ENCODE measurements at places on chromosomes 7 and 10. TPM values are rescaled to one million over a fixed set of nuclear protein-coding genes. Genes with fewer than 3 reads are reported as not detected.

PTF1A gene
- not detected for total RNA-seq

SSBP1 gene
- 124 TPM for total RNA-seq

TTYH3 gene
- 9.7 TPM for total RNA-seq

DNA sequence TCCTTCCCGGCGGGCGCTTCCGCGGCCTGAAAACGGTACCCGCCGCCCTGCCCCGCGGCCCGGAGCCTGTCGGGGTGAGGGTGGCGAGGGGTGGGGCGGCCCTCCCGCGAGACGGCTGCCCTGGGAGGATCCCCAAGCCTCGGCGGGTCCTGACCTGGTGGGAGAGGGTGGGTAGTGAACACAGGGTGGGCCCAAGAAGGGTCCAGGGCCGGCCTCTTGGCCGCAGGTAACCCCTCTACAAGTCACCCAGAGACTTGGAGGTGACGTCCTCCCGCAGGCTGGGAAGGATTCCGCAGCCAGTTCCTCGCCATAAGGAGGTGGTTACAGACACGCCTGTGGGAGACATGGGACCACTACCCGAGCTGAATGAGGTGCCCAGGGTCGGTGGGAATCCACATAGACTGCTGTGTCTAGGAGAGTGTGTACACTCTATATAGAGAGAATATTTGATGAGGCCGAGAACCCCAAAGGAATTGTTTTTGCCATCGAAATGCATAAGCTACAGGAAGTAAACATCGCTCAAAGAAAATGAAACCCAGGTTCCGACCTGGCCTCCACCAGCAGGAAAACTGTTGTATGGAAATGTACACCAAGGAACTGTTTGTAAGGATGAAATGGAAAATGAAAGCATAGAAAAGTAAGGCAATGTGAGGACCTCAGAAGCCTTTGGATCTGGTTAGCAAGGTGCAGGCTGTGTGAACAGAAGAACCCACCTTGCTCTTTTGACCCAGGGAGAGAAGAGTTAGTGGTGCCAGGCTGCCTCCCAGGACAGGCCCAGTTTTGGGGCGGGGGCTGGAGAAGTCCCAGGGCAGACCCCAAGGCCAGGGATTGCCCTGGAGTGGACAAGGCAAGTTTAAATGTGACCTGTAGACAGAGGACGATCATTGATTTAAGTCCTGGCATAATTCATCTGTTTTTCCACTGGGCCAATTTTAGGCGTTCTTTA, 659 bp downstream of the OPTN start:
- no peaks in the 10 kb centered on the region for H3K27me3 ChIP-seq
- H3K4me3 ChIP-seq = peak overlapping the region; percentile 92
- H3K36me3 ChIP-seq = peaks cover 41% of the 10 kb centered on the region
- peak overlapping the region; percentile 87 for H3K27ac ChIP-seq

DNA sequence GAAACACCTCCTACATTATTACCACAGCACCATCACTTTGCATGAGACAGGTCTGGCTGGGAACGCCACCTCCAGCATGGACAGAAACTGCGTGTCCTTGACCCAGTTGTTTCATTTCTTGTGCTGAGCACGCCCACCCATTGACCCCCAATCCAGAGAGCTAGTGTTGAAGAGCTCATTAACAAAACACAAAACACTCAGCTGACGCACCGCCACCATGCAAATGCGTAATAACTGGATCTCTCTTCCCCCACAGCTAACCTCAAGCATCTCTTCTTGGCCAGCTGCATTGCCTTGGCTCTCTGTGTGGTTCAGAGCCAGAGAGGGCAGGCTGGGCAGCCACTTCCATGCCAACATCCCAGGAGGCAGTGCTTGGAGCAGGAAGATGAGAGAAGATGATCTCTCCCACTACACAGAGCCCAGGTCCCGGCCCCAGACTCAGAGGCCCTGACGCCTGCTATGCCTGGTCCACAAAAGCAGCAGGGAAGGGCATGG, 173.5 kb downstream of the PLXNA4 start:
- H3K27ac ChIP-seq = no peak overlapping the region
- no peak overlapping the region for H3K4me3 ChIP-seq
- DNase-seq = no peak
- H3K36me3 ChIP-seq = no peaks in the 10 kb centered on the region
- no peaks in the 10 kb centered on the region for H3K4me1 ChIP-seq

DNA sequence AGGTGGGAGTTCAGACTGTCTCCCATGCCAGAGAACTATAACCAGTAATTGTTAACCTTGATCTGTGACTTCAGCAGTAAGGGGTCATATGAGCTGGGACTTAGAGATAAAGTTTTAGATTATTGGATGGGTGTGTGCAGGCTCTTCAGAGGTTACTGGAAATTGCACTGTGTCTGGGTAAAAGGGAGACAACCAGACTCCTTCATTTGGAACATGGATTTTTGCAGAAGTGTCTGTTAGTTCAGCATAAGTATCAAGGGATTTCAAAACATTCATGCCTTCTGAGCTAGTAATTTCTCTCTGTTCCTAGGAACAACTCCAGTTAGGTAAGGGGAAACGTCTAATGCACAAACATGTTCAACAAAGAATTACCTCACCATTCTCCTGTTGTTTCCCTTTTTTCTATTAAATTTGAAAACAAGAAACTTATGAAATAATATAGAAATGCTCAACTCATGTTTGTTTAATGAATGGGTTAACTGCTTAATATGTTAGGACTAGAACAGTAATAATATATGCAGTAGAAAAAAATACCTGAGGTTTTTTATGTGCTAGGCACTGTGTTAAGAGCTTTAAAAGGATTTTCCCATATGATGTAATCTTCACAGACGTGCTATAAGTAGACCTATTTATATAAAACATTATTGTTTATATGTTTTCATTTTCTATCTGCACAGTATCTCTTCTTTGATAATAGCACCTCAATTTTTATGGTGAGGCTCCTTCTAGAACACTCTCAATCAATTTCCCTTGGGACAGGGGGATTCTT, 233.0 kb downstream of the CACNA2D1 start:
- H3K36me3 ChIP-seq = no peaks in the 10 kb centered on the region
- DNase-seq = no peak
- no peaks in the 10 kb centered on the region for H3K4me1 ChIP-seq
- no peak overlapping the region for H3K4me3 ChIP-seq
- no peak overlapping the region for H3K27ac ChIP-seq

DNA sequence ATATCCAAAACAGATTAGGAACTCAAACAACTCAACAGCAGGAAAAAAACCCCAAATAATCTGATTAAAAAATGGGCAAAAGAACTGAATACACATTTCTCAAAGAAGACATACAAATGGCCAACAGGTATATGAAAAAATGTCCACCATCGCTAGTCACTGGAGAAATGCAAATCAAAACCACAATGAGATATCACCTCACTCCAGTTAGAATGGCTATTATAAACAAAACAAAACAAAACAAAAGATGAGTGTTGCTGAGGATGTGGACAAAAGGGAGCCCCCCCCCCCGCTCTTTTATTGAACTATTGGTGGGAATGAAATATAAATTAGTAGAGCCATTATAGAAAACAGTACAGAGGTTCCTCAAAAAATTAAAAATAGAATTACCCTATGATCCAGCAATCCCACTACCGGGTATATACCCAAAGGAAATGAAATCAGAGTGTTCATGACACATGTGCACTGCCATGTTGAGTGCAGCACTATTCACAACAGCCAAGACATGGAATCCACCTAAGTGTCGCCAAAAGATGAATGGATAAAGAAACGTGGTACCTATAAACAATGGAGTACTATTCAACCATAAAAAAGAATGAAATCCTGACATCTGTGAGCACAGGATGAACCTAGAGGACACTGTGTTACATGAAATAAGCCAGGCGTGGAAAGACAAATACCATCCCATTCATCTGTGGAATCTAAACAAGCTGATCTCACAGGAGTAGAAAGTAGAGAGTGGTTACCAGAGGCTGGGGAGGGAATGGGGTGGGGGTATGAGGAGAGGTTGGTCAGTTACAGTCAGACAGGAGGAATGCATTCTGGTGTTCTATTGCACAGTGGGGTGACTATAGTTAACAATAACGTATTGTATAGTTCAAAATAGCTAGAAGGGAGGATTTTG, 78.1 kb upstream of the RHEB start:
- no peaks in the 10 kb centered on the region for H3K27me3 ChIP-seq
- H3K4me1 ChIP-seq = no peaks in the 10 kb centered on the region
- no peaks in the 10 kb centered on the region for H3K36me3 ChIP-seq

GRCh38 chr10:124294811-124295770, 123.6 kb downstream of the OAT start:
- no peak overlapping the region for H3K27ac ChIP-seq
- H3K4me1 ChIP-seq = no peaks in the 10 kb centered on the region
- no peaks in the 10 kb centered on the region for H3K27me3 ChIP-seq
- DNase-seq = no peak
- no peak overlapping the region for H3K4me3 ChIP-seq

GRCh38 chr7:121498816-121499215, 102.7 kb upstream of the FAM3C start:
- no peak for DNase-seq
- peaks cover 2% of the 10 kb centered on the region for H3K27me3 ChIP-seq
- H3K27ac ChIP-seq = no peak overlapping the region
- peaks cover 17% of the 10 kb centered on the region for H3K4me1 ChIP-seq
- no peak overlapping the region for H3K4me3 ChIP-seq

- no peak overlapping the region for H3K27ac ChIP-seq
- no peaks in the 10 kb centered on the region for H3K4me1 ChIP-seq
- no peaks in the 10 kb centered on the region for H3K27me3 ChIP-seq
- no peak overlapping the region for H3K4me3 ChIP-seq
- no peak for DNase-seq
Measured at GRCh38 chr7:34575006-34575405, 83.0 kb upstream of the NPSR1 start.

- peak; percentile 64 for DNase-seq
- peaks cover 51% of the 10 kb centered on the region for H3K27me3 ChIP-seq
- no peak overlapping the region for H3K4me3 ChIP-seq
Measured at GRCh38 chr7:151245360-151246101, 3.0 kb downstream of the SMARCD3 start.

DNA sequence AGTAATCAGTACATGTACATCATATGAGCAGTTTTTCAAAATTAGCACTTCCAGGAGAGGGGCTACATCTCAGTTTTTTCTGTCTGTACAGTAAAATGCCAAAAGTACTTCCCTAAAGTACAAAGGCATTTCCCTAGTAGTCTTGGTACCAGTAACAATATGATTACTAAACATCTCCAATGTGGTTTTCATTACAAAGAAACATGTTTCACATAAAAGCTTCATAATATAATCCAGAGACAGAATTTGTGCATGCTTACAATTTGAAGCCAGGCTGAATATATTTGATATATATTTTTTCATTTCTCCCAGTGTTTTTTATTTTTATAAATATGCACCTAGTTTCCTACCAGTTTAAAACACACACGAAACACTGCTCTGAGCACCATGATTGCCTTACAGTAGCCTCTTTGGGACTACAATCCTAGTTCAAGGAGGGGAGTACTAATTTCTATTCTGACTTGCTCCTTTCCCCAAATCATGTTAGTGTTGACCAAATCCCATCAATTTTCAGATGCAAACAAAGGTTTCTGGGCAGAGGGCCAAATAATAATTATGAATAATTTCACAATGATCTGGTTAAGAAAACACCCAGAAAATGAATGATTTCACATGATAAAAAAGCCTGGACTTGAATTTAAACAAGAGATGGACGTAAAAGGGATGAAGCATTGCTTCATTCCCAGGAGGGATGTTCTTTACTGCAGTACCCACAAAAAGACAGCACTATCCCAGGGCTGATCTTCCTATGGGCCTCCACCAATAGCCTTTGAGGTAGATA, 201.3 kb downstream of the SLC25A13 start:
- H3K4me3 ChIP-seq = no peak overlapping the region
- H3K36me3 ChIP-seq = no peaks in the 10 kb centered on the region
- no peaks in the 10 kb centered on the region for H3K27me3 ChIP-seq
- H3K27ac ChIP-seq = no peak overlapping the region
- no peak for DNase-seq

DNA sequence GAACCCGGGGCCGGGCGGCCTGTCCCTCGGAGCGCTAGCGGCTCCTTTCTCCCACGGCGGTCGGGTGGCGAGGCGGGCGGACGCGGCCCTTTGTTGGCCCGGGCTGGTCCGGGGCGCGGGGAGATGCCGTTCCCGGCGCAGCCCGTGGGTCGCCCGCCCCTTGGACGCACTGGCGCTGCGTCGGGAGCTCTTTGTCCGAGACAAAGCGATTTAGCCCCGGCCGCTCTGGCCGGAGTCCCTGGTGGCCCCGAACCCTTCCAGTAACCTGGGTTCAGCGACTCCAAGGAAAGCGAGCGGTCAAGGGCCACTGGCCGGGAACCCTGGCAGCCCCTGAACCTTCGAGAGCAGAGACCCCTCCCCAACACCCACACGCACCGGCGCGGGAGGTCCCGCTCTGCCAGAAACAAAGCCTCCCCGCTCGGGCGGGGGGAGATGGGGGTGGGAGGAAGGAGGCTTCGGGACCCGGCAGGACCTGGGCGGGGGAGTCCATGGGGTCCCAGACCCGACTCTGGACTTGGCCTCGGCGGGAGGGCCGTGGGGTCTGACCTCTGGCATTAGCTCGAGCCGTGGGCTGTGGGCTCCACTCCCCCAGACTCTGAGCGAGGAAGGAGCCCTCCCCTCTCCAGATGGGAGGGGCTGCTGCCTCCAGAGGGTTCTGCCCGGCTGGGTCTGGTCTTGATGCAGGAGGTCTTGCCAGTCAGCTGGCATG, 836 bp downstream of the DPYSL4 start:
- no peak for DNase-seq
- H3K36me3 ChIP-seq = no peaks in the 10 kb centered on the region
- peaks cover 2% of the 10 kb centered on the region for H3K4me1 ChIP-seq
- H3K4me3 ChIP-seq = peak overlapping the region; percentile 17
- peaks cover 42% of the 10 kb centered on the region for H3K27me3 ChIP-seq
- no peak overlapping the region for H3K27ac ChIP-seq

DNA sequence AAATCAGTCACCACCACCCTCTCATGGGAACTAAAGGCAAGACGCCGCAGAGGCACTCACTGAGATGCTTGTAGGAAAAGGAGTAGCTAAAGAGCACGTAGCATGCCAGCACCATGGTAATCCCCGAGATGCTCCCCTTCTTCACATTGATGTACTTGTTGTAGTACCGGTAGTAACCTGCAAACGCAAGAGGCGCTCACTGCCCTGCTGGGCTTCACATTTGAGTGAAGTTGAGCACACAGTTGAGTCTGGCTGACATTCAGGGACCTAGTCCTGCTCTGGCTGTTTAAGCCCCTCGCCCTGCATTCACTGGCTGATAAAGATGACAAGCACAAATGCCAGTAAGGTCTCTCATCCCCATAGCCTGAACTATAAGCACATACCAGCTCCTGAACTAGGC, 6.9 kb downstream of the ATP5MF start:
- peak; percentile 47 for DNase-seq
- H3K4me1 ChIP-seq = peaks cover 21% of the 10 kb centered on the region
- no peak overlapping the region for H3K27ac ChIP-seq
- no peak overlapping the region for H3K4me3 ChIP-seq
- no peaks in the 10 kb centered on the region for H3K27me3 ChIP-seq

DNA sequence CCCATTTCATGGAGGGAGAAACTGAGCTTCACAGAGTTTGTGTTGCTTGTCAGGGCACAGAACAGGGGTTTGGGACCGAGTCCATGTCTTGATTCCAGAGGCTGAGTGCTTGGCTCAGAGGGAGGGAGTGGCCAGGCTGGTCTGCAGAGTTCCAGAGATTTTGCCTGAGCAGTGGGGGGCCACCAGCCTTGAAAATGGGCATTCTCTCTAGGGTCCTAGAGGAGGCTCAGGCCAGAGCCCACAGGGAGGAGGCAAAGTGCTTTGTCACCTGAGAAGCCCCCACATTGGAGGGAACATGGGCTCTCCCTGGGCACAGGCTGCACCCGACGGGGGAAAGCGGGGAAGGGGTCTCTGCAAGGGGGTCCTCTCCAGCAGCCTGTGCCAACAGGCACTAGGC, 51.5 kb downstream of the DOCK1 start:
- no peak overlapping the region for H3K4me3 ChIP-seq
- no peaks in the 10 kb centered on the region for H3K36me3 ChIP-seq
- H3K27ac ChIP-seq = no peak overlapping the region
- no peaks in the 10 kb centered on the region for H3K4me1 ChIP-seq
